ENCODE measurements at places on chromosomes 12 and 14. TPM values are rescaled to one million over a fixed set of nuclear protein-coding genes. Genes with fewer than 3 reads are reported as not detected.

ZDHHC22 gene
- total RNA-seq = not detected

DACT1 gene
- total RNA-seq = 5.2 TPM

SYNE2 gene
- 121 TPM for total RNA-seq

RD3L gene
- total RNA-seq = not detected

SLCO1B1 gene
- not detected for total RNA-seq

SLC25A47 gene
- total RNA-seq = not detected

GRCh38 chr12:128052331-128052730 lies 214.6 kb upstream of the TMEM132C start:
- DNase-seq = no peak

DNA sequence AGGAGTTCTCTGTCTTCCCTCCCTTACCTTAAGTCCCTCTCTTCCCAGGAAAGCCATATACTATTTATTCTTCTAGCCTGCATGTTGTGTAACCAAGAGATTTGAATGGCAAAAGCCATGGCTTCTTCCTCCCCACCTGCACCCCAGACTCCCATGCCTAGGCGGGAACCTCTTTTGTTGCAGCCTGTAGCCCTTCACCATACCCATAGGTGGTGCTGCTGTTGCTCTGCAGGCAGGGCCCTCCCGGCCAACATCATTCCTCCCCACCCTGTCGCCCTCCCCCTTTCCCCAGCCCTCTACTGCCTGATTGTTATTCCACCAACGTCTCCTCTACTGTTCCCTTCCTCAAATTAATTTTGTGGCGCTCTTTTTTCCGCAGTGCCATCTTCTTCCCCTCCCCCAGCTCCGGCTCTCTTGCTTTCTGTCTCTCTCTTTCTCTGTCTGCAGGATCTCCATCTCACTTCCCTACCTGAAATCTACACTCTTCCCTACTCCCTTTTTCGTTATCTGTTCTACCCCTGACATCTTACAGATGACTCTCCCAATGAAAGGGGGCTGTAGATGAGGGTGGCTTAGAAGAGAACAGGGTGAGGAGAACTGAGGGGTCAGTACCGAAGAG lies 13.8 kb downstream of the NGDN start:
- DNase-seq = no peak

DNA sequence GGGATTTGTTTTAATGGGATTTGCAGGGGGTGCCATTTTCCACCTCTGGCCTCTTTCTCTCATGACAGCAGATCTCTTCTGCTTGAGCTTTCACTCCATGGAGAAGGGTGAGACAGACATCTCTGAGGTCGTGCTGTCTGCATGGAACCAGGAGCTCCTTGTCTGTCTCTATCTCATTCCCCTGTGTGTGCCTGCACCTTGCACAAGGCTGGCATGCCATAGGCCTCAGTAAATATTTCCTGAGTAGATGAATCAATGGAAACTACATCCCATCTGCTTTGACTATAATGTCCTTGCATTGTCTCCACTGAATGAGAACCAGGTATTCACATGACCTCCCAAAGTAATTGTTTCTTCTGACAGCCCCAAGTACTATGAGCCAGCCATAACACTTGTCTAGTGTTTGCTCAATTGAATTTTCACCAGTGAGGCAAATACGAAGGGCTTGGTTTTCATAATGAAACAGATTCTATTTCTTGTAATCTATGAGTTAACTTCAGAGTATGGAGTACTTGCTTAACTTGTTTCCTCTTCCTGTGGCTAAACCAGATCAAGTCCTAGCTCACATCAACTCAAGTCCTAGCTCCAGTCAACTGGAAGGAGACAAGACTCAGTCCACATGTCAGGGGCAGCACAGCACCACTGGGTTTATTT lies 32.3 kb downstream of the KCNK13 start:
- DNase-seq = no peak

- no peak for DNase-seq
Observed at GRCh38 chr14:96139879-96140278, 64.8 kb upstream of the BDKRB2 start.

DNA sequence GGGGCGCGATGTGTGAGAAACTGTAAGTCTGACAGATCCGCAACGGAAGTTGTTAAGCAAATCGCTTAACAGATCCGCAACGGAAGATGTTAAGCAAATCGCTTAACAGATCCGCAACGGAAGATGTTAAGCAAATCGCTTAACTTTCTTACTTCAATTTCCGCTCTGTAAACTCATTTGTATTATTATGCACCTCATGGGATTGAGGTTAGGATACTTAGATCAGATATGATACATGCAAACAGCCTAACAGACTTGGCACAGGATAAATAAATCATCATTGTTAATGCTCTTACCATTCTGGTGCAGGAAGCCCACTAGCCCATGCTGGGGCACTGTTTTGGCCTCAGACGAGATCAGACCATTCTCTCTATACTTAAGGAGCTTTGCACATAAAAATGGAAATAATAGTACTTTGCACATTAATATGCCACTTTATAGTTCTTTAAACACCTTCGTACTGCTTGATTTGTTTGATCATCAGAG lies 399 bp downstream of the NCAPD2 start:
- no peak for DNase-seq

- DNase-seq = no peak
Observed at GRCh38 chr12:124604264-124604680, 36.9 kb upstream of the NCOR2 start.

DNA sequence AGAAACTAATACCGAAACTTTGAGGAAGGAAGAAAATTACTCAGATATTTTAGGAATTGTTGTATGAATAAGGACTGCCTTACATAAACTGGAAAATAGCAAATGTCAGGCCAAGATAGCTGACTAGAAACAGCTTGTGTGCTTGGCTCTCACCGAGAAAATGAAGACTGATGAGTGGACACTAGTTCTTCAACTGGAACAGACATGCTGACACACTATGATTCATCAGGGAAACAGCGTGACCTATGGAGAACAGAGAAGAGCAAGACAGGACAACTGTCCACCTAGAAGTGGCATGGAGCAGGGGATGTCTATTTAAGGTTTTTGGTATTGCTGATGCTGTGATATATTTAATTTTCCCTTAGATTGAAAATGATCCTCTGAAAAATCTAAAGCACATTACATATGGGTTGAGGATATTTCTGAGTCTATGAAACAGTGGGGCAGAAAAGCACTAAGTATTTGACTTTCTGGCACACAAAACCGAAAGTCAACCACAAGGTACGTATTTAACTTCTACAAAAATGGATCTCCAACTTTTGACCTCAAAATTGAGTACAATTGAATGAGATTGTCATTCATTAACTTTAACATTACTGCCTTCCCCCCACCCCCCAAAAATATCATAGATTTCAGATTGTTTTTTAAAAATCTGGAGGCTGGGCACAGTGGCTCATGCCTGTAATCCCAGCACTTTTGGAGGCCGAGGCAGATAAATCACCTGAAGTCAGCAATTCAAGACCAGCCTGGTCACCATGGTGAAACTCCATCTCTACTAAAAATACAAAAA lies 863.2 kb downstream of the LRFN5 start:
- DNase-seq = no peak

DNA sequence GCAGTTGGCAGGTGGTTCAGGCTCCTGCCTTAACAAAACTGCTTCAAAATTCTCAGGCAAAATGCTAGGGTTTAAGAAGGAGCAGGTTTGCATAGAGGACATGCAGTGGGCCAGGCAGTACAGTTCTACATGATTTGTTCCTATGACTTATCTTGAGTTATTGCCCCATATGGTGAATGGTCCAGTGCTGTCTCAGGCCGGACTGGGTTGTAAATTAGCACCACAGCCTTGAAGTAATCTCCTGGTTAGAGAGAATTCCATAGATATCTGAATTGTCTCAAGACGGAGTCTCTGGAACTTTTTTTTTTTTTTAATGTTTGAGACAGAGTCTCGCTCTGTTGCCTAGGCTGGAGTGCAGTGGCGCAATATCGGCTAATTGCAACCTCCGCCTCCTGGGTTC lies 11.8 kb upstream of the PRPF39 start:
- DNase-seq = no peak

- no peak for DNase-seq
Observed at GRCh38 chr12:63978519-63978918, 134.0 kb downstream of the SRGAP1 start.

DNA sequence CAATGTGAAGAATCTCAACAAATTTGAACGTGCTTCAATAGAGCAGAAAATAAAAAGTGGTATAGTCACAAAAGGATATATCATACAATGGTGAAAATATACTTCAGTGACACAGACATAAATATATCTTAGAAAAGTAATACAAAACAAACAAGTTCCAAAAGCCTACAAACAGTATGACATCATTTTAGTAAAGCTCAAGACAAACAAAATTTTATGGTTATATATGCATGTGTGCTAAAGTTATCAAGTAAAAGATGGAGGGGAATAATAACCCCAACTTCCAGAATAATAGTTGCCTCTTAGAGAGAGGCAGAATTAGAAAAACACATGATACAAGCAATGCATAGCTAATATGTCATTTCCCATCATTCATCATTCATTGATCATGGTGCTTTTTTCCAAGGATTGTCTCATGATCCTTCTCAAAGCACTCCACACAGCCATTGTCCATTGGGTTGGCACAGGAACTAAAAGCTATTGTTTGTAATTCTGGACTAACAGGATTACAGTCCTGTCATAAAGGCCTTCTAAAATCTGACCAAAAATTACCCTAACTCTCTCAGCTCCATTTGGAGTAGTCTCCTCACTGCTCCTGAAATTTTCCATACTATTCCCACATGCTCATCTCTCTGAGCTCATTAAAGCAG lies 59.5 kb downstream of the IFNG-AS1 start:
- no peak for DNase-seq

DNA sequence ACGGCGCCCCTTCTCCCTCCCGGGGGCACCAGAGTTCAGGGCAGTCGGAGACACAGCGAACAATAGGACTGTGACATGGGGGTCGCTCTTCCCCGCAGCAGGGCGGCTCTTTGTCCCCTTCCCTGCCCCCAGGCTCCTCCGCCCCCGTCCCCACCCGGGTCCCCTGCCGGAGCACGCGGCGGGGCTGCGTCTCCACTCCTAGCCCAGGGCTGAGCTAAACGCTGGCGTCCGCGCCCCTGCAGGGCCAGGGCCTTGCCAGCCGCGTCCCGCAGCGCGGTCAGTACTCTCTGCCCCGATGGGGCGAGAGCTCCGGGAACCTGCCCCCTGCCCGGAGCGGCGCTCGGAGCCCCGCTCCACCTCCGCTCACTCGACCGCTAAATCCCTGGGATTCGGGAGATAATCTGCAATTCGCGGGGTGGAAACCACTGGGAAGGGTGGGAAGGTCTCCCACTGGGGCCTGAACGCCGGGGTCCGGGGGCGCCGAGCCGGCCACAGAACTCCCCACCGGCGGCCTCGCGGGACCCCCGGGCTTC lies 825 bp upstream of the CCDC85C start:
- DNase-seq = peak; percentile 80

GRCh38 chr12:122005252-122005776 lies 16.4 kb upstream of the BCL7A start:
- no peak for DNase-seq

GRCh38 chr14:102225386-102225785 lies 79.6 kb downstream of the MOK start:
- DNase-seq = no peak

GRCh38 chr12:128794661-128795529 lies 28.9 kb downstream of the SLC15A4 start:
- no peak for DNase-seq

GRCh38 chr14:96056509-96057422 lies 17.6 kb downstream of the C14orf132 start:
- DNase-seq = no peak

DNA sequence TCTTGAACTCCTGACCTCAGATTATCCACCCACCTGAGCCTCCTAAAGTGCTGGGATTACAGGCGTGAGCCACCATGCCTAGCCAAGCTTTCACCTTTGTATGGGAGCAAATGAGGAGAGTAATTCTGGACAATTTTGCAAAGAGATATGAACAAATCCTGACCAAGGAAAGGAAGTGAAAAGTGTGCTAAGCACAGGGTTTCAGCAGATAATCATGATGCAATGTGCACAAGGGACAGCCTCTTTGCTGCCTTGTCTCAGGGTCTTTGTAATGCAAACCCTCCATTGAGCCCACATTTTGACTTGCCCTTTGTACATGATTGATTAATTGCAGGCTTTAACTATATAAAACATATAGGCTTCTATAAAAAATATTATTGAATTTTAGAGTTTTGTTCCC lies 9.2 kb upstream of the PYGL start:
- no peak for DNase-seq

- DNase-seq = no peak
Observed at GRCh38 chr12:108886873-108887629, 7.2 kb downstream of the DAO start.

DNA sequence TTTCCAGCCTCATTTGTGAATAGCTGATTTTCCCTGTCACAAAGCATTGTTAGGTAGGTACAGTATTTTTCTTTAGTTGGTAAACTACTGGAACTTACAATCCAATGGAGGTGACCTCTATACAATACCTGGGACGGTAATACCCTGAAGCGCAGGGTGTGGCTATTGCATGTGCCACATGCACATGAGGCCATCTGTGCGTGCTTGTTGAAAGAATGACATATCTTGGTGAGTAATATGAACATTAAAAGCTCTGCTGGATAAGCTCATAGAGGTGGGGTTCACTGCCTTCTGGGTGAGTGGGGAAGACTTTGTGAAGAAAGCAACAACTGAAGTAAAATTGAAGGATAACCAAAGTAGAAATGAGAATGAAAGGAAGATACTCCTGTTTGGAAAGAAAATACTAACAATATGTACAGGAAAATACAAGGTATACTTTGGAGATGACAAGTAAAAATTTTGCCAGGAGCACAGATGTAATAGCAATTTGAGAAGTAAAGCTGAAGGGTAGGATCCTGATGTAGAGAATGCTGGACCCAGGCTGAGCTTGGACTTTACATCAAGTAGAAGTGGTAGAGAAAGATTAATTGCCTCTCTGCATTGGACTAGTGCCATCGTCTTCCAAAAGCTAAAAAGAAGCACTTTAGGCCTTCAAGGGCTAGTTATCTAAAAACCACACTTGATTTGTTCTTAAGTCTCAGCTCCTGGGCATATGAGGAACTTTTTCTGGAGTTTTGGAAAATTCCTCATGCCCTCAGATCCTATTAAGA lies 97.1 kb downstream of the SLC38A6 start:
- DNase-seq = no peak

GRCh38 chr12:92995258-92995903 lies 66.3 kb upstream of the EEA1 start:
- no peak for DNase-seq

- DNase-seq = no peak
Observed at GRCh38 chr12:44314007-44314500, 478.2 kb downstream of the TMEM117 start.

DNA sequence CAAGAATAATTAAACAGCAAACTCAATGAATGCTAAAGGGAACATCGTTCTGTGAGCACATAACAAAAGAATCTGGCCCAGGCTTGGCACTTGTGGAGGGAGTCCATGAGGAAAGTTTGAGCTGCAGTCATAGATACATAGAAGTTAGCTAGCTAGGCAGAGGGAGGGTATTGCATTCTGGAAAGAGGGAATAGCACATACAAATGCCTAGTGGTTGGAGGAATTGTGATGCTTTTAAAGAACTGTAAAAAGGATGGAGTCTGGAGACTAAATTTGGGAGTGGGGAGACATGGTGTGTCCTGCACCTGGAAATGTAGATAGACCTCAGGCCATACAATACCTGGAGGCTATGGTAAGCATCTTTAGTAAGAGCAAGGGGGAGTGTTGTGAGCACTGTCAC lies 24.0 kb downstream of the SLC35E3 start:
- DNase-seq = no peak

GRCh38 chr14:33568935-33569579 lies 381.8 kb downstream of the EGLN3 start:
- DNase-seq = no peak
